ENCODE measurements at places on chromosomes 6 and 20.

DNA sequence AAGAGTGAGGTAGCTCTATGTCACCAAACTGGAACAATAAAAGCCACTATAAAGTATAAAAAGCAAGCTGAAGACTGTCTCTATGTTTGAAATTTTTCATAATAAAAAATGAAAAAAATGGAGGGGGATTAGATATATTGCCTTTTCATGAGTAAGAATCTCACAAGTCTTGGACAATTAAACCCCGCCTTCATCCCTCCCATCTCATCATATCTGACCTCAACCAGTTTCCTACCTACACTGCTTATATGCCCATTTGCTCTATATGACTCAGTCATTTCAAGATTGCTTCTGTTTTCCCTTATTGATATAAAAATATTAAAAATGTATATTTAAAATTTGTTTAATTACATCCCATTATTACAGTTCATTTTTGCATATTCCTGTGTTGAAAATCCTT, 2.9 kb upstream of the TRIM39 start:
- DNase-seq = no peak

DNA sequence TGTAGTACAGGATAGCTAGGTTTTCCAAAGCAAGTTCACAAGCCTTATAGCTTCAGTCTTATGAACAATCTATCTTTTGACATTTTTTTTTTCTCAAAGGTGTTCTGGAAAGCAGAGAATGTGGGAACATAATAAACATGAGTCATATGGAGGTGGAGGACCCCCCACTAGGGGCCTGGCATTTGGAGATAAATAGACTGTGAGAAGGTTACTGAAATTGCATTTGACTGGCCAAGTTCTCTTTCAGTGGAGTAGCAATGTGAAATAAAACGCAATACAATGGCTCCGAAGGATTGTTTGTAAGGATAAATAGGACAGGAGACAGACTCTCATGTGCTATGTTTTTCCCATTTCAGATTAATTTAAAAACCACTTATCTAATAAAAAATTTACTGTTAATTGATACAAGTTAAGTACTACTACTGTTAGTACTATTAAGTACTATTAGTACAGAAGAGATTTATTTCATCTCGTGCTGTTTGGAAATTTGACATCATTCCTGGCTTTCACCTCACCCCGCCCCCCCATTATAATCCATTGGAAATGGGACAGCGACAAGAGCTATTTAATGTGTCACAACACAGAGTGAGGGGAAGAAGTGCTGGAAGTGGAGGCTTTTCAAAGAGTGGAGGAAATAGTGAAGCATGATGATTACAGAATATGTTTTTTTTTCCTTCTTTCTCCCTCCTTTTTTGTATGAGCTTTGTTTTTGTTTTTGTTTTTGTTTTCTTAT, 122.6 kb upstream of the ID4 start:
- DNase-seq = no peak

GRCh38 chr6:133360194-133360593, 119.0 kb downstream of the EYA4 start:
- peak; percentile 13 for DNase-seq

DNA sequence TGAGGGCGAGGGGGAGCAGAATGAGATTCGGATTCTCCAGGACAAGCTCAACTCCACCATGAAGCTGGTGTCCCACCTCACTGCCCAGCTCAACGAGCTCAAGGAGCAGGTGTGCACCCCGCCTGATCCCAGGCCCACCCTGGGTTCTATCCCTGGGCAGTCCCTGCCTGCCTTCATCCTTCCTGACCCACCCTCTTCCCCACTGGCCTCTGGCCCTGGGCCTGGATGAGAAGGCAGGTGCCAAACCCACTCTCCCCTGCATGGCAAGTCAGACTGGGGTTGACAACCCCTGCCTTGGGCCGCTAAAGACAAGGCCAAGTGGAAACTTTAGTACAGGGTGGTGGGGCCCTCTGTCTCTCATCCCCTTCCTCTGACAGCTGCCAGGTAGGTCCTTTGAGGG, 16.5 kb downstream of the UQCC2 start:
- DNase-seq = no peak

- DNase-seq = no peak
Measured at GRCh38 chr6:85124472-85125354, 325.2 kb upstream of the NT5E start.

DNA sequence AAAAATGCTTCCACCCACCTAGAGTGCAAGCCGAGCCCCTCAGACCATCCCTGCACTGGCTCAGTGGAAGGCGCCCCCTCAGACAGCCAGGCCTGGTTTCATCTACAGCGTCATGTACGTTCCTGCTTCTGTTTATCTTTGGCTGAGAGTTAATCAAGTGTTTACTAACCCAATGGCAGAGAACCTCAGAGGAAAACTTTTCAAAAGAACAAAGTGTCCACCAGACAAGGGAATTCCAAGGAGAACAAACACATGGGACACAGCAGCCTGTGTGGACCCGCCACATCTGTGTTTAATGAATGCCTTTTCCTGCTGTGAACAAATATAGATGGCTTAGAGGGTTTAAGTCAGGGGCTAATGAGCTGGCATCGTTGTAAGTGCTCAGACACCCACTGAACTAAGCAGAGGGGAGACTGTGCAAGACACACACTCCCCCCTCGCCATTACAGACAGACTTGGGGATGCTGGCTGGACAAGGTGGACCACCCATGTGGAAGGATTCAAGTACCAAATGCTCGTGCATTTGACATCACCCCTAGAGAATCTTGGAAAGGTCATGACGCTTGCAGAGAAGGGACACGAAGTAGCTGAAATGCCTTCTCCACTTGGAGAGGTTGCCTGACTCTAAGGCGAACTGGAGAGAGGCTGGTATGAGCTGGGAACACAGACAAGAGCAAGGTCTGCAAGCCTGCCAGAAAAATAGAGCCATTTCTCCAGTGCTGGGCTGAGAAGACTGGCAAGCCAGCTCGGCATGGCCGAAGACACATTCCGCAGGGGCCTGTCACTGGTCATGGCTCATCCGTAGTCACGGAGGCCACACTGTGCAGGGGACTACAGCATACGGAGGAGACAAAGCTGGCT, 53.5 kb upstream of the NXT1 start:
- DNase-seq = no peak

- DNase-seq = no peak
Measured at GRCh38 chr6:150907383-150907782, 41.9 kb downstream of the MTHFD1L start.

- DNase-seq = no peak
Measured at GRCh38 chr6:168232062-168232461, 87.5 kb downstream of the DACT2 start.

DNA sequence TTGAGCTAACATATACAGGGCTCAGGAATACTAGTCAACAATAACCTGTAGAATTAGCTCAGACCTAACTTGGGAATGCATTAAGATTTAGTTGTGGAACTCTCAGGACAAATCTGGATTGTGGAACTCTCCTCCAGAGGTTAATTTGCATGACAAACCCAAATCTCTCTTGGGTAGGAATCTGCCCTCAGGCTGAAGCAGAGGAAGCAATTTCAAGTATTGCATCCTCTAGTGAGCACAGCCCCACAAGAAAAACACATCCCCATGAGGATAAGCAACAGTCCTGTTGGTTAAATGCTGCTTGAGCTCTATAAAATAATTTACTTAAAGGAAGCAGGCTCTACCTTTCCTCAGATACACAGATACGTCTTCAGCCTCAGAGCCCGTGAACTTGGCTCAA, 170.9 kb upstream of the STXBP5 start:
- no peak for DNase-seq

Data from putamen (tissue), 1 donor.